ENCODE measurements at places on chromosomes 7 and 10. TPM values are rescaled to one million over a fixed set of nuclear protein-coding genes. Genes with fewer than 3 reads are reported as not detected.
A peak's percentile ranks its signal among the peaks of the same experiment; 100 is the strongest.

Gene CCDC6
- polyA plus RNA-seq: 14.8 TPM

GRCh38 chr7:120091807-120092206 is 181.2 kb upstream of the KCND2 start:
- no peak for DNase-seq
- H3K36me3 ChIP-seq: no peaks in the 10 kb centered on the region
- H3K27ac ChIP-seq: no peak overlapping the region
- no peaks in the 10 kb centered on the region for H3K4me1 ChIP-seq

DNA sequence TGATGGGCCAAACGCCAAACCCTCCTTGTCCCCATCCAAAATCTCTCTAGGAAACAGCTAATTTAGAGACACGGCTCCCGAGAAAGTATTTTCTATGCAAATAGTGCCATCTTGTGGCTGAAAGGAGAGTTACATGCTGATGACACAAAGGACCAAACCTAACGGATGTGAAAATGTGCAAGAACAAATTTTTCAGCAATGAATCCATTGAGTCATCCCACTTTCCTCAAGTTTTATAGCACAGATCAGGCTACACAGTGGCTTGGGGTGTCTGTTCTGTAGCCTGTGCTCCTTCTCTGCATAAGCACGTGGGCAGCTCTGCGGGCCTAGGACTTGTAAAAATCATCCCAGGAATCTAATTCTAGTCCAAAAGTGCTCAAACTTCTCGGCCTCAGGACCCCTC is 154.8 kb upstream of the PRR15 start:
- H3K36me3 ChIP-seq: no peaks in the 10 kb centered on the region
- H3K27me3 ChIP-seq: no peaks in the 10 kb centered on the region
- H3K27ac ChIP-seq: no peak overlapping the region
- H3K4me3 ChIP-seq: no peak overlapping the region
- H3K4me1 ChIP-seq: no peaks in the 10 kb centered on the region

- DNase-seq: no peak
- H3K4me1 ChIP-seq: no peaks in the 10 kb centered on the region
These were observed 234.7 kb upstream of the NPY start for GRCh38 chr7:24049296-24049695.

GRCh38 chr7:150744041-150744656 is 6.9 kb downstream of the GIMAP5 start:
- no peak overlapping the region for H3K27ac ChIP-seq
- no peaks in the 10 kb centered on the region for H3K27me3 ChIP-seq
- H3K36me3 ChIP-seq: no peaks in the 10 kb centered on the region

DNA sequence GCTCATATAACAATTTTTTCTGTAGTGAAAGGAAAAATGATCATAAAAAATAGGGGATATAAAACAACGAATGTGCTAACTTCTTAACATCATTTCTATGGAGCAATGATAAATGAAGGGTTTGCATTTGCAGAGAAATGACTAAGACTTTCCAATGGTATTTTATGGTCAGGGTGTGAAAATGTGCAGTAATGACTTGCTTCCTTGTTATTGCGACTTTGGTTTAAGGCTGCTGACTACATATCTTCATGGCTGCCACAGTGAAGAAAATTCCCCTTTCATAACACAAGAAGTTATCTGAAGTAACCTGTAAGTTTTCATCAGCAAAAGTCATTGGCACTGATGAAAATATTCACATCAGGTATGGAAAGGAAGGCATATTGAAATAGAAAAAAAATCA is 166.1 kb upstream of the NRG3 start:
- no peak overlapping the region for H3K27ac ChIP-seq

DNA sequence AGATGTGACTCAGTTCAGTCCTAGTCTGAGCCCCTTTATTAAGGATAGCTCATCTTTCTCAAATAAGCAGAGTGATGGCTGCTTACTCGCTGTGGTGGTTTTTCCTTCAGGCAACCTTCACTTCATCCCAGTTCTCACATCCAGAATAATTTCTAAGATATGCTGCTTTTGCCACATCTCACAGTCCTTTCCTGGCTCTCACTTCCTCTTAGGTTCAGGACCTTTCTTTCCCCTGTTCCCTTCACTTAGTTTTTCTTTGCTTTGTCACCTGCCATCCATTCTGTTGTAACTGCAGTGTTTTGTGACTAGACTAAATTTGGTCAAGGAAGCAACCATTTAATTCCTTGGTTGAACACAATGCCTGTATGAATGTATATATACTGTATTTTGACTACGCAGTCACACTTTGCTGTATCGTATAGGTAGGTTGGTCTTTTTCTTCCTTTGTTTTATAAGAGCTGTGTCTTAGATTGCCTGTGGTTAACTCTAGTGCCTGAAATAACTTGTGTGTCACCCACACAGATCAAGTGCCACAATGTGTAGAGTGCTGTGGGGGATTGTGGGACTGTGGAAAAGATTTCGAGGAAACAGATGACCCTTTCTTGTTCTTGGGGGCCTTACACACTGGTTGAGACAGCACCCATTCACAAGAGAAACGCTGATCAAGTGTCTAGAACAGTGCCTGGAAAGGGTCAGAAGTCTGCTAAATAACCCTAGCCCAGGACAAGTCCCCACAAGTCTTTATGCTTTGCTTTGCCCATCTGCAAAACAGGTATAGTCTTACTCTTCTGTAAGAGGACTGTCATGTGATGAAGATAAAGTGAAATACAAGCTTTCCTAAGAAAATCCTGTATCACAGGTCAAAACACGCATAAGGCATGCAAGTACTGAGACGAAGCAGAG is 2.6 kb downstream of the ZNF655 start:
- H3K27me3 ChIP-seq: no peaks in the 10 kb centered on the region
- DNase-seq: no peak
- peaks cover 40% of the 10 kb centered on the region for H3K4me1 ChIP-seq

DNA sequence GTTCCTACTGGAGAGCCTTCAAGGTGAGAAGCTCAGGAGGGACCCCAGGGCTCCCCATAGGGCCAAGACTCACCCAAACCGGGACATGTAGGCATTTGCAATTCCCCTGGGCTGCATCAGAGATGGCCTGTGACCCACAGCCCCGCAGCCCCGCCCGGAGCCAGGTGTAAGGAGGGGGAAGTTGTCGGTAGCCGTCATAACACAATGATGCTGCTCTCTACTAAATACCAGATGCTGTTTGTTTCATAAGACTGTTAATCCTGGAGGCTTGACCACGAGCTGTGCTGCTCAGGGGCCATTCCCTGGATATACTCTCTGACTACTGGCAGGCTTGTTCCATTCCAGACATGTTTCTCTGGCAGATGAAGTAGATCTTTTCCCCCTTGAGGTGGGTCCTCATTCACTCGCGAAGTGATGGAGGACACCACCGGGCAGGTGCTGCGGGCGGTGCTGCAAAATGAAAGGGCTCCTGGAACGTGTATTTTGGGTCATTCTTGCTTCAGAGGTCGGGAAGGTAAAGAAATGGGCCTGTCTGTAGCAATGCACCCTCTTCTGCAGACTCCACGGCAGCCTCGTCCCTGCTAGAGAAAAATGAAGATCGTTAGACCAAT is 61.1 kb downstream of the MKI67 start:
- peaks cover 14% of the 10 kb centered on the region for H3K36me3 ChIP-seq
- peak overlapping the region; percentile 81 for H3K27ac ChIP-seq
- H3K4me1 ChIP-seq: peaks cover 39% of the 10 kb centered on the region
- H3K27me3 ChIP-seq: no peaks in the 10 kb centered on the region
- DNase-seq: no peak

GRCh38 chr10:6124666-6125065 is 35.8 kb downstream of the RBM17 start:
- no peaks in the 10 kb centered on the region for H3K27me3 ChIP-seq
- DNase-seq: no peak
- peaks cover 5% of the 10 kb centered on the region for H3K4me1 ChIP-seq
- no peak overlapping the region for H3K27ac ChIP-seq
- H3K36me3 ChIP-seq: no peaks in the 10 kb centered on the region
